ENCODE measurements at places on chromosomes 4 and X.

GRCh38 chrX:20623448-20623847 is 356.7 kb upstream of the RPS6KA3 start:
- no peak for DNase-seq

GRCh38 chr4:158500054-158500453 is 21.6 kb upstream of the RXFP1 start:
- no peak for DNase-seq

DNA sequence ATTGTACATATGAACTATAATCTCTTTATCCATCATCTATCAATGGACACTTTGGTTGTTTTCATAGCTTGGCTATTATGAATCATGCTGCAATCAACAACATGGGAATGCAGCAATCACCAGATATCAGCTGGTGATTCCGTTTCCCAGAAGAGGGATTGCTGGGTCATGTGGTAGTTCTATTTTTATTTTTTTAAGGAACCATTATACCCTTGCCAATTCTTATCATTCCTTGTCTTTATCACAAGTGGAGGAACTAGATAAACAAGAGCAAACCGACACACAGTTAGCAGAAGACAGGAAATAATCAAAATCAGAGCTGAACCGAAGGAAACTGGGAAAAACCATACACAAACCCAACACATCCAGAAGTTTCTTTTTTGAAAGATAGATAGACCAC is 14.5 kb upstream of the LNX1 start:
- no peak for DNase-seq

GRCh38 chr4:72900952-72901351 is 168.6 kb downstream of the COX18 start:
- no peak for DNase-seq

GRCh38 chrX:24862343-24862742 is 153.4 kb downstream of the ARX start:
- DNase-seq, result no peak

- no peak for DNase-seq
Observed at GRCh38 chr4:90375081-90375480, 247.9 kb downstream of the CCSER1 start.

- DNase-seq, result no peak
Observed at GRCh38 chr4:16672421-16672820, 226.0 kb downstream of the LDB2 start.

DNA sequence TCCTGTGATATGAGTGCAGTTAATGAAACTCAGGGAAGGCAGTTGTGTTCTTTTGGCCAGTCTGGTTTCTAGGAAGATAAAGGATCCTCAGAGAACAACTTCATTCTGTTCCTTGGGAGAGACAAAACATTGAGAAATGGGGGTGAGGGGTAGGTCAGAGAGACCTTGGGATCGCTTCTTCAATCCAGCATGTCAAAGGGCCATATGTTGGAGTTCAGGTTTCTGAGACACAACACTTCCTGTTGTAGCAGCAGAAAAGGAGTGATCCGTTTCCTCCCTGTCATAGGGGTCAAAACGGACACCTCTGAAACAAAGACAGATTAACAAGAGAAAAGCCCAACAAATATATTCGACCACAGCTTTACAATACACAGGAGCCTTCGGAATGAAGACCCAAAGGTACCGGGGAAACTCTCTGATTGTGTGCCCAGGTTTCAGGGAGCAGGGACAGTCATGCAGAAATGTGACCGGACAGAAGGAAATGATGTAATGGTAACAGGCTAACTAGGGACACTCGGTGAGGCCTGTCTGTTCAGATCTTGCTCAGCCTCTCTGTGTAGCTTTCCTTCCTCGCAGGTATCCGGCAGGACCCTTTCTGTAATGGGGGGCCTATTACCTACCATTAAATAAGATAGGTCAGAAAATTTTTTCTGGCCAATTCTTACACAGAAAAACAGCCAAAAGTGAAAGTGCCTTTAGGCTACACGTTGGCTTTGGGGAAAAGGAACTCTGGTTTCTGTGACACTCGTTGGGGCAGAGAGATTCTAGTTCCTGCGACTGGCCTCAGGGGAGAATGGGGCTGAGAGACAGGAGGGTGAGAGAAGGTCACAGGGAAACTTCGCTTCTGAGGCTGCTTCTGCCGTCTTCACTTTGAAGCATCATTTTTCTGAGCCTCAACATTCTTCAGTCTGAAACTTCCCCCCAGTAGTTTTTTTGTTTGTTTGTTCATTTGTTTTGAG is 103.3 kb upstream of the TLR3 start:
- DNase-seq, result no peak

- DNase-seq, result no peak
Observed at GRCh38 chr4:110484767-110485166, 8.8 kb downstream of the ENPEP start.

GRCh38 chrX:2550328-2551020 is 49.7 kb upstream of the DHRSX start:
- DNase-seq, result no peak

DNA sequence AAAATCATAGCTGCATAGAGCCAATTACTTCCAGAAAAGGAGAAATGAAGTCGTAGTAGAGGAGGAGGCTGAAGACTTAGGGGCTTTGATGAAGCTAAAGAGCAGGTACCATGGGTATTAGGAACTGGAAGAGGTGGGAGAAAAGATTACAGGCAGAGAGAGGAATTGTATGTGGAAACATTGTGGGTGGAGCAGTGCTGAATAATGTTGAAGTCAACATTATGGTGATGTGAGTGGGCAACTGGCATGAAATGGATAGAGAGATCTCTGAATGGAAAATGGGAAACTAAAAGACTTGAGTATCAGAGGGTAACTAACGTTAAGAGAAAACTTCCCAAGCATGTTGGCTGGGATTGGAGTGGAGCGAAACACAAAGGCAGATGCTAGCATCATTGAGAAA is 92.5 kb downstream of the AREG start:
- DNase-seq, result no peak

GRCh38 chrX:84729809-84730208 is 227.6 kb upstream of the HDX start:
- DNase-seq, result no peak

DNA sequence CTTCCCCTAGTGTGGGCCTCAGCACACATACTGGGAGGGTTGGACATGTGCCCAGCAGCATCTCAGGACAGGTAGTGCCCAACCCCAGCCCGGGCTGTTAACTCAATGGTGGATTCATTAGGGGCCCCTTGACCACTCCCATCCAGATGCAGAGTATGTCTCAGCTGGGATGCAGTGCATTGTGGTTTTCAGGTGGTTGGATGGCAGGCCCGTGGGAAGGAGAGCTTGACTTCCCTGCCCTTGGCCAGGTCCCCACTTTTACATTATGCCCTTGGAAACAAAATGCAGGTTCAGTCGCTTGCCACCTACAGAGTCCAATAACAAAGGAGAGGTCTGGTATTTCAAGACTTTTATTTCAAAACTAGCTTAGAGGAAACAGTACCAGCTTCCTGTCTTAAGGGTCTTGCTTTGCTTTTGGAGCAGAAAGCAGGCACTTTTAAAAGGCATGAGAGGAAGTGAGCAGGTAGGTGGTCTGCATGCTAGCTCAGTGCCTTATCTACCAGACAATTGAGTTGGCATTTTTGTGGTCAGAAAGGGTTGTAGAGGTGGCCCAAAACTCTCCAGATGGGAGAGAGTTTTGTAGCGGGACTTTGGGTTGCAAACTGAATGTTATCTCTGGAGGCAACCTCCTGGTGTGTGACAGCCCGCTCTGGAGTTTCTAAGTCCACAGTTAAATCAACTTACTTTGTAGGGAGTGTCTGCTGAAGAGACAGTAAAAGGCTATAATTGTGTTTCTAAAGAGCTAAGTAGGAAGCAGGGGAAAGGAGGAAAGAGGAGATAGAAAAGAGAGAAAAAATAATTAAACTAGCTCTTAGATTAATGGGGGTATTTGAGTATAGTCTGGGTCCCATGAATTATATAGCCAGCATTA is 171.0 kb downstream of the GALNTL6 start:
- DNase-seq, result no peak

- DNase-seq, result no peak
Observed at GRCh38 chr4:135434936-135435335, 1233.3 kb upstream of the PABPC4L start.

- no peak for DNase-seq
Observed at GRCh38 chr4:109928327-109929045, 15.8 kb downstream of the EGF start.

DNA sequence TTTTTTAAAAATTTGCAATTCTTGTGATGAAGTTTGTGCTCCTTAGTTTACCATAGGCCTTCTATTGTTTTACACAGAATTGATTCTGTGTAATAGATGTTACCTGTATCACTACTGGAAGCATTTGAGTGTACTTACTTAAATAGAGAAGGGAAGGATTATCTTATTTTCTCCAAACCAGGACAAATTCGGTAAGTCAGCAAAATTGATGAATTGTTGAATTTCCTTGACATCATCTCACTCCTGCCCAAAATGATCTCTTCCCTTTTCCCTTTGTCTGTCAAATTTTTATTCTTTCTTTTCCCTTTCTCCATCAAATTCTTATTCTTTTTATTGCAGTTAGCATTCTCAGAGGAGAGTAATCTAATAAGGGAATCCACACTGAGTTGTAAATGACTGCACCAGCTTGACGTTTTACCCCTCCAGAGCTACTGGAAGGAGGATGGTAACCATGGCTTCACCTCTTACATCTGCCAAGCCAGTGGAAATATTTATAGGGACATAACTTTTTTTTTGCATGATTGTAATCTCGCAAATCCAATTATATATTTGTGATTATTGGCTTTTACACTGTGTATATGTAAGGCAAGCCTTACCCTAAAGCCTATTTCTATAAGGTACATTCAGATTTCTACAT is 42.6 kb upstream of the HAND2 start:
- DNase-seq, result no peak

DNA sequence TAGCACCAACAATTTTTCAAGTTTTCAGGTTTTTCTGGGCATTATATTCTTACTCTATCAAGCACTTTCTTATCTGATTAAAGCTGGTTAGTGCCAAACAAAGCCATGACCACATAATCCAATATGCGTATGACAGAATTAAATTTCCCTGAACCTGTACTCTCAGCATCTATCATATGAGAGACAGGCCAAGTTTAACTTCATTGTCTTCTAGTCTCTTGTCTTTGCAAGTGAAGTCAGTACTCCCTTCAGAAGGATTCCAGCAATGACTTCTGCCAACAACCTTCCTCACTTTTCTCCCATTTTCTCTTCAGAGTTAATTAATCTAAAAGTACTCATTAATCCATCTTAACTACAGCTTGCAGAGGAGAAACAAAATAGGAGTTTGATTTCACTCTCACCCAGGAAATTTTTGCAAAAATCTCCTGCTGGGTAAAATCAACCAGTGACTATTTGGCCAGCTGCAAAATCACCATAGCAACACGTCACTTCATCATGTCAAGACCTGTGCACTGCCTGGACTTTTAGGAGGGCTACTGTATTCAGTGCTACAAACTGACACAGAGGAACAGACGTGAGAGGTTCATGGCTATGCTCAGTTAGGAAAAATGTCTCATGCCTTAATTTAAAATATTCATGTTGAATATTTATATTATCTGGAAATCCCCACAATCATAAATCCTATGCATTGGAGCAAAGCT is 208.4 kb downstream of the ANTXR2 start:
- no peak for DNase-seq

- no peak for DNase-seq
Observed at GRCh38 chrX:13051529-13052172, 7.2 kb upstream of the FAM9C start.

DNA sequence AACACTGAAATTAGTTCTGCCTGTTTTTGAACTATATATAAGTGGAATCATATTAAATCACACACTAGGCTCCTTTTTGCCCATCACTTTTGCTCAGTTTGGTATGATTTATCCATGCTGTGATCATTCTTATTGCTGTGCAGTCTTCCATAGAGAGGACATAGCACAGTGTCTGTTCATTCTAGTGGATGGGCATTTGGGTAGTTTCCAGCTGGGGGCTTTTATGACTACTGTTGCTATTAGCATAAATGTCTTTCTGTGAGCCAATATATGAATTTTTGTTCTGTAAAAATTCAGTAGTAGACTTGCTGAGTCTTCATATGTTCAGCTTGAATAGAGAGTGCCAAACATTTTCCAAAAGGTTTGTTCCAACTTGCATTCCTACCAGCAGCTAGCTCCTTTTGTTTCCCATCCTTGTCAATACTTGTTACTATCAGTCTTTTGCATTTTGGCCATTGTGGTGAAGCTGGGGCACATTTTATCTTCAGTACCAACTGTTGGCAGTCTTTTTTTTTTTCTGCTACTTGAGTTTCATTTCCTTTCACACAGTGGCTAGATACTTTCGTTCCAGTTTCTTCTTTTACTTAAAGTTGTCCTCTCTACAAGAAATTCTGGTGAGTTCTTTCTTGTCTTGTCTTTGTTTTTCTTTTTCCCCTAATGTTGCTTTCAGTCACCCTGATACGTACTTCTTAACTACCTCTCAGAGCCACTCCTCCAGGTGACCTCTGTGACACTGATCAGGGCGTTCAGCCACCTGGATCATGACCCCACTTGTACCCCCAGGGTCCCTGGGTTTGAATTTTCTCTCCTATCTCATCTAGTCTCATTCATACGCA is 87.0 kb downstream of the ANXA3 start:
- no peak for DNase-seq

DNA sequence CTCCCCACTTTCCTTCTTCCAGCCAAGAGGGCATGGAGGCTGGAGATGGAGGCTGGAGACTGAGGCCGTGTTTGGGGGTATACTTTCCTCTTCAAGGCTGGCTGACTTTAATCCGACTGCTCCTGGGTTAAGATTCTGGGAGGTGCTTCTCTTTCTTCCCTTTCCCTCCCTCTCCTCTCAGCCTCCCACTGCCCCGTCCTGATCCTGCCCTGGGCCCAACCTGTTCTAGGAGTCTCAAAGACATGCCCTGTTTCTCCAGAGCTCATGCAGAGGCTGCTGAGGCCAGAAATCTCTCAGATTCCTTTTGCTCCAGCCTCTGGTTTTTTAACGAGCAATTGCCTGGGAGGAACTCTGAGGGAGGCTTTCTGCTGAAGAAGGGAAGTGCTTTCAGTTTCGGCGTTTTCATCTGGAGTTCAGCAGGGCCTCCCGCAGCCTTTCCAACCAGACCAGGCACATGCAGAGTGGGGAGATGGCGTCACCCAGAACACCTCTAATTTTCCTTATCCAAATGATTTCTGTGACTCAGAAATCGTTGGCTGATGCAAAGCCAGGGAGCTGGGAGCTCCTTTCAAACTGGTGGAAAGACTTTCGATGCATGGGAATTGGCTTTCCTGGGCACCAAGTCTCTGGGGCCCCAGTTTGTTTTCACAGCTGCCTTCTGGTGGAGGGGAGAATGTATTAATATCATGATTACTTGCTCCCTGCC is 34.5 kb upstream of the FAM9C start:
- DNase-seq, result no peak

DNA sequence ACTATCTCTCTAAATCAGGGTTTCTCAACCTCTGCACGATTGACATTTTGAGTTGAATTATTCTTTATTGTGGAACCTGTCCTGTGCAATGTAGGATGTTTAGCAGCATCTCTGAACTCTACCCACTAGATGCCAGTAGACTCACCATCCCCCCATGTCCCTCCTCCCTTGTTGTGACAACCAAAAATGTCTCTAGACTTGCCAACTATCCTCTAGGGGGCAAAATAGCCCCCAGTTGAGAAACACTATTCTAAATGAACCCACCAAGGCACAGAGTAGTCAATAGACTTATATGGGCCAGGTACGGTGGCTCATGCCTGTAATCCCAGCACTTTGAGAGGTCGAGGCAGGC is 49.1 kb upstream of the GAB1 start:
- DNase-seq, result no peak

GRCh38 chrX:24294619-24295018 is 19.2 kb downstream of the SUPT20HL2 start:
- DNase-seq, result peak; percentile 16

GRCh38 chrX:135389717-135390116 is 32.0 kb upstream of the SMIM10L2A start:
- DNase-seq, result no peak
